ENCODE measurements at places on chromosomes 7 and 10. TPM values are rescaled to one million over a fixed set of nuclear protein-coding genes. Genes with fewer than 3 reads are reported as not detected.
A peak's percentile ranks its signal among the peaks of the same experiment; 100 is the strongest.

HOXA1 gene
- total RNA-seq: not detected

SEMA4G gene
- total RNA-seq: 1.1 TPM

DNA sequence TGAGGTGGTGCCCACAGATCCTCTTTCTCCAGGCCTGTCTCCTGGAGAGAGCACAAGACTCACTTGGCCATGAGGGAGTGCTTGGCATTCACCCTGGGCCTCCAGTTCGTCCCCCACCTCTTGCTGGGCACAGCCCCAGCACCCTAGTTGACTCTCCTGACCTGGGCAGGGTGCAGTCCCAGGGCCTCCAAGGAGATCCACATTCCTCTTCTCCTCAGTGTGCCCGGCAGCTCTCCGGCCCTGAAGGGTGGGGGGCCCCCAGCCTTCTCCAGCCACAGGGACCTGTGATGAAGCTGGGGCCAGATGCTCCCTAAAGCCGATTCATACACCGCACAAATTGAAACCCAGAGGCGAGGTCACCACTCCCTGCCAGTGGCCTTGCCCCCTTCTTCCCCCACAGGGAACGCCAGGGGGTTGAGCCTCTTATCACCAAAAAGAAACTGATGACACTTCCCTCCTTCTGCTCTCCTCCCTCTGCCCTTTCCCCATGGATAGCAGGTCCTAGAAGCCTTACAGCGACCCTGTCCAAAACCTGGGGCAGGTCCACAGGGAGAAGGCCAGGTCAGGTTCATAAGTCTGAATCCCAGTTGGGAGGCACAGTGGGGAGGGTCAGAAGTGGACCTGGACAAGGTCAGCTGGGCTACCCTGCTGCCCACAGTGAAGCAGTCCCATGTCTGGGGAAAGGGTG, 3.1 kb downstream of the EN2 start:
- no peak for DNase-seq

UNCX gene
- not detected for total RNA-seq

GRCh38 chr7:157723205-157723604, 386.4 kb downstream of the DNAJB6 start:
- no peak for DNase-seq

GRCh38 chr7:27091941-27092818, 3.6 kb downstream of the HOXA1 start:
- no peak for DNase-seq

ZFAND4 gene
- 11.0 TPM for total RNA-seq

DNA sequence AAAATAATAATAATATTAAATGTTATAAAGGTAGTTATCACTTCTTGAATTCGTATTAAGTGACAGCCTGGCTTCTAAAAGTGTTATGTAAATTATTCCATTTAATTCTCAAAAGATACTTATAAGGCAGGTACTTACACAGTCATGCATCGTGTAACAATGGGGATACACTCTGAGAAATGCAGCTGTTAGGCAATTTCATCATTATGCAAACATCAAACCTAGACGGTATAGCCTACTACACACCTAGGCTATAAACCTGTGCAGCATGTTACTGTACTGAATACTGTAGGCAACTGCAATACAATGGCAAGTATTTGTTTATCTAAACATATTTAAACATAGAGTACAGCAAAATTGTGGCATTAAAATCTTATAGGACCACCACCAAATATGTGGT, 1.5 kb downstream of the IFIT1 start:
- DNase-seq: no peak

EDRF1 gene
- total RNA-seq: 12.1 TPM

DNA sequence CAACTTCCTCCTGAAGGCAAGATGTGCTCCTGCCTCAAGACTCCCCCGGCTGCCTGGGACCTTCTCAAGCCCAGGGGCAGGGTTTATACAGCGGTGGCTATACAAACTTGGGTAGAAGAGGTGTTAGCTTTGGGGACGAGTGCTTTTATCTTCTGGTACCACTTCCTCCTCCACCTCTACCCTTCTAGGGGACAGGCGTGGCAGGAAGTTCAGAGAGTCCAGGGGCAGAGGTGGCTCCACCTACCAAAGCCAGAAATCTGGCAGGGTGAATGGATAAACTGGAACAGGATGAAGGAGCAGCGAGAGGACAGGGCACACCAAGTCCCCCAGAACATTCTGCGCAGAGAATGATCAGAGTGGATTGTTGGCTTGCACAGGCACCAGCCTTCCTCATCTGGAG, 24.0 kb upstream of the TM9SF3 start:
- DNase-seq: no peak

NUTM2E gene
- total RNA-seq: not detected

DNA sequence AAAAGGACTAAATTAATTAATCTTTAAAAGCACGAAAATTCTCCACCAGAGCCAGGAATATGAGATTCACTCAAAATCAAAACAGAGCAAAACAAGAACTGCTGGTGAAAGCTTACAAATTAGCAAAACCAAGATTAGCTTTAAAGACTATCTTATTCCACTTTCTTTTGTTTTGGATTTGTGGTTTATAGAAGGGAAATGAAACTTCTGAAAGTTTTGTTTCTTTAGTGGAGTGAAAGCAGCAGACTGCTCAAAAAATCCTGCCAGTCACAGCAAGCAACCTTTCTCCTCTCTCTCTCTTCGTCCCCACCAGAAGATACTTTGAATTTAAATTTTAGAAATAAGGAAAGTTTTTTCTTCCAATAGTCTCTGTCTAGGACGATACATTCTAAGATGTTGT, 7.8 kb downstream of the ACTA2 start:
- no peak for DNase-seq

NKX1-2 gene
- total RNA-seq: not detected

GRCh38 chr7:6257675-6258074, 14.7 kb downstream of the CYTH3 start:
- no peak for DNase-seq

ZDHHC4 gene
- total RNA-seq: 37.8 TPM

- DNase-seq: no peak
Measured at GRCh38 chr10:49293208-49293603, 5.8 kb upstream of the C10orf71 start.

PPP1R3A gene
- total RNA-seq: 156 TPM

DNA sequence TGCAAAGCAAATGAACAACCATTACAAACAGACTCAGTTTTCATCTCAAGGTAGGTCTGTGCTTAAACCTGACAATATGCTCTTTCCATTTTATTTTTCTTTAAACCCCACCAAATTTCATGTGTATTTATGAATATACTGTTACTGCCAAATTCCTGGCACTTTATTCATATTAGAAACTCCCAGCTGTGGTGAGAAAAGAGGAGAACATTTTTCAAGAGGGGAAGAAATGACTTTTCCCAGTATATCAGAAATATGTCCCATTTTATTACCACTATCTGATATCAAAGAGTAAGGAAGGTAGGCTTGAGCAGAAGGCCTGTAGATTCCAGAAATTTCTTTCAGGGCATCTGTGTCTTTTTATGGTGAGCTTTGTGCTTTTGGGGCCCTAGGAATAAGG, 189.6 kb downstream of the ADAM12 start:
- no peak for DNase-seq

DNA sequence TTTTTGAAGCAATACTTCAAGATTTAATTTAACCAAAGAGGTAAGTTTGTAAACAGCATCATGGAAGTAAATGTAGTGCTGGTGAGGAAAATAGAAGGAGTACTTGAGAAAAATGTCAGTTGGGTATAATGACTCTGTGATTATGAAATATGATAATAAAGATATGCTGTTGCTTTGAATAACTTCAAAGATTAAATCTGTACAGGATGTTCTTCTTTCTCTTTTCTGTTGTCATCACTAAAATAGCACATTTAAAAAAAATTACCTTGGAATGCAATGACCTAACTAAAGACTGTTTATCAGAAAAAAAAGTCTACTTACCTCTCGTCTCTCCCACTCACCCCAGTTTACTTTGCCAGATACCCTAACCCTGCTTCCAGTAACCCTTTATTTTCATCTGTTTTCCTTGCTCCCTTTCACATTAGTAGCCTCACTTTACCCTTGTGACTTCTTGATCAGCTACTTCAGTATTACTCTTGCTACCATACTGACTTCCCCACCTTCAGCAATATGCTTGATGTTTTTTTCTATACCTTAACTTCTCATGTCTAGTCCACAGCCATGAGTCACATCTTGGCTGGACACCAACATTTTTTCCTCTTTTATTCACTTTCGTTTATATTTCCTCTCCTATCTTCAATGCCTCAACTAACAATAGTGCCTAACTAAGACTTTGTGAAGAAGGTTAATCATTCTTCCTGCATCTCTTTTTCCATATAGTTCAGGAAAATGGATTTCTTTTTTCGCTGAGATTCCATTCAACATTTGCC, 29.7 kb upstream of the TAS2R16 start:
- no peak for DNase-seq

- no peak for DNase-seq
Measured at GRCh38 chr7:16710651-16711050, 42.9 kb upstream of the TSPAN13 start.

DNA sequence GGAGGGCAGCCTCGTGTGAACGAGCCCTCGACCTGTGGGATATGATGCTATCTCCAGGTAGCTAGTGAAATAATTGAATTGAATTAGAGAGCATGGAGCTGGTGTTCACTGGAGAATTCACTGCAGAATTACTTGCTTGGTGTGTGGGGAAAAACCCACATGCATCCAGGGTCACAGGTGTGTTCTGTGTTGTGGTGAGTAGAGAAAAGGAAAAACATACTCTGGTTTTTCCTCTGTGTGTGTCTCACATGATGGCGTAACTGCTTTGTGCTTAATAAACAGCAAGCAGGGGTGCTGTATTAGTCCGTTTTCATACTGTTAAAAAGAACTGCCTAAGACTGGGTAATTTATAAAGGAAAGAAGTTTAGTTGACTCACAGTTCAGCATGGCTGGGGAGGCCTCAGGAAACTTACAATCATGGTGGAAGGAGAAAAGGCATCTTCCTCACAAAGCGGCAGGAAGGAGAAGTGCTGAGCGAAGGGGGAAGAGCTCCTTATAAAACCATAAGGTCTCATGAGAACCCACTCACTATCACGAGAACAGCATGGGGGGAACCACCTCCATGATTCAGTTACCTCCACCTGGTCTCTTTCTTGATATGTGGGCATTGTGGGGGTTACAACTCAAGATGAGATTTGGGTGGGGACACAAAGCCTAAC, 62.6 kb downstream of the TACR2 start:
- DNase-seq: no peak

DNA sequence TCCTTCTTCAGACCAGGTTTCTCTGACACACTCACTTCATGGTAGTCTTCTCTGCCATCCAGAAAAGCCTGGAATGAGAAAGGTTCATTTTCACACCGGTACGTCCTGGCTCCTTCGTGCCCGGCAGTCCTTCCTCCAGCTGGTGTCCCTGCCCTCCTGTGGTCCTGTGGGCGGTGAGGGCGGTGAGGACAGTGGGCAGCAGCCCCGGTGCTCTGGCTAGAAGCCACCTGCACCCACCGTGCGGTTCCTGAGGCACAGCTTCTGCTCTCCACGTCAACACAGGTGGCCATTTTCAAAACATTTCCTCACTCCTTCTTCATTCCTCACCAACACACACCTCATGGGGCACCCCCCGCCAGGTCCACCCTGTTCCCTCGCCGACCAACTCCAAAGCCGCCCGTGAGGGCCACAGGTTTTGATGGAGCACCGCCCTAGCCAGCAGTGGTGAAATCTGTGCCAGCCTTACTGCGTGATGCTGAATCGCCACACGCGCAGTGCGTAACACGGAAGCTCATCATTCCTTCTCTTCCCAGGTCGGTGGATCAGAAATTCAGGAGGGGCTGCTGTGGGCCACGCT, 251.4 kb upstream of the RNF32 start:
- no peak for DNase-seq

DNA sequence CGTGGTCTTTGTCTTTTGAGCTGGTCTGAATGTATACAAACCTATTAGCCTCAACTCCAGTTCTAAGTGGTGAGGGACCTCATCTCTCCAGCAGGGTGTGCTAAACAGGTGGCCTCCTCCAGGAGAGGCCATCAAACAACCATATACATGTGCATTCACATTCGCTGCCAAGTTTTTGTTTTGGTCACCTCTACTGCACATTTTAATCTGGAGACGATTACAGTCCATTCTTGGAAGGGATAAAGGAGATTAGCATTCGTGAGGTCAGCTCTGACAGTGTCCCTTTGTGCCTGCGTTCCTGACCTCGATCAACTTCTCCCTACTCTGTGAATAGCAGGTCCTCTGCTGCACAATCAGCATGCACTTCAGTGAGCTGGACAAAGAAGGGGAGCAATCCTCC, 60.8 kb downstream of the RHOBTB1 start:
- DNase-seq: peak; percentile 37

MMP21 gene
- not detected for total RNA-seq

DNA sequence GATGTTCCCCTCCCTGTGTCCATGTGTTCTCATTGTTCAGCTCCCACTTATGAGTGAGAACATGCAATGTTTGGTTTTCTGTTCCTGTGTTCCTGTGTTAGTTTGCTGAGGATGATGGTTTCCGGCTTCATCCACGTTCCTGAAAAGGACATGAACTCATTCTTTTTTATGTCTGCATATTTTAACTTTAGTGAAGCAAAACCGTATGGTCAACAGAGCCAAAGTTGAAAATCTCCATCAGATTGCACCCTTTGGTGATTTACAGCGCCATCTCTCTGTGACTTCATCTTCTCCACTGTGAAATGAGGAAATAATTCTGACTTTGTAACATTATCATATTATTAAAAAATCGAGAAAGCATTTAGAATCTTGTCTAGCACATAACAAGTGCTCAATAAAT, 132.3 kb upstream of the PLXDC2 start:
- no peak for DNase-seq

GRCh38 chr10:122992031-122992585, 11.9 kb downstream of the PSTK start:
- no peak for DNase-seq

- no peak for DNase-seq
Measured at GRCh38 chr10:128549101-128549608, 422.9 kb upstream of the MKI67 start.

DNA sequence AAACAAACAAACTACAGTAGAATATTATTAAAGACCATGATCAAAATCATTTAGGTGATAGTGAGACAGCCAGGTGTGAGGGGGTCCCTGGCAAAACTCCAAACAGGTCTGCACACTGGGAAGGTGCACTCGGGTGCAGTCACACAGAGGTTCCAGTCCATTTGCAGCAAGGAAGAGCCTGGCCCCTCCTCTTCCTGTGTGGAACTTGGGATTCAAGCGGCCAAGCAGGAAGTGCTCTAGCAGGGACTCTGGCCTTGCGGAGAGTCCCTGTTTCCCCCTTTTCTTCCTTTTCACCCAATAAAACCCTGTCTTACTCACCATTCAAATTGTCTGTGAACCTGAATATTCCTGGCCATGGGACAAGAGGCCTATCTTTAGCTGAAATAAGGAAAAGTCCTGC, 181.8 kb downstream of the LRRTM3 start:
- no peak for DNase-seq

RAMP3 gene
- total RNA-seq: 107 TPM

- no peak for DNase-seq
Measured at GRCh38 chr10:29084681-29085307, 204.1 kb upstream of the LYZL1 start.
